ENCODE measurements at places on chromosomes 5 and 9. TPM values are rescaled to one million over a fixed set of nuclear protein-coding genes. Genes with fewer than 3 reads are reported as not detected.

- no peak for DNase-seq
Observed at GRCh38 chr5:135695656-135696313, 117.0 kb upstream of the CXCL14 start.

DNA sequence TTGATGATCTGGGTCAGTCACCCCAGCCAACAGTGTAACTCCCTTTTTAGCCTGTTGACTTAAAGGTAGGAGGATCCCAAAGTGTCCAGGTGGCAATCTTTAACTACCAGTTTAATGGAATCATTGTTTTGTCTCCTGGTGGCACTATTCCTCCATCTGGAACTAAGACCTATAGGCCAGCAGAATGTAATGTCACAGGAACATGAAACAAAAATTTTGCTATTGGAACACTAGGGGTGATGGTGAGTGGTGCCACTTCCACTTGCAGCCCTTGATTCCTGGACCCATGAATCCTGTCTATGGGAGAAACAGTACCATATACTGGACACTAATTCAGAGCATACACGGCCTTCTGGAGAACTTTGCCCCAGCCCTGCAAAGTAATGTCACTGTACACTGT, 219.5 kb upstream of the RASA1 start:
- DNase-seq = no peak

DNA sequence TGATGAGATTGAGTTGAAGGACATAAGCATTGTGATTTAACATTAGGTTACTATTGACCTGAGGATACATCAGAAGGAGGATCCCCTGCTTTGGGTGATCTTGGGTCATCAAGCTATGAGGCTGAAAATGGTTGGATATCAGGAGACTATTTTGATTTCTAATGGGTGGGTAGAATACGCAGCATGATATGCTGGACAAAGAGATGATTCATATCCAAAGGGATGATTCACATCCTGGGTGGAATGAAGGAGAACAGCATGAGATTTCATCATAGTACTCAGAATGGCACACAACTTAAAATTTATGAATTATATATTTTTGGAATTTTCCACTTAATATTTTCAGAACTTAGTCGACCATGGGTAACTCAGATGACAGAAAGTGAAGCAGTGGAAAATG, 1759.5 kb upstream of the C9orf72 start:
- DNase-seq = no peak

DNA sequence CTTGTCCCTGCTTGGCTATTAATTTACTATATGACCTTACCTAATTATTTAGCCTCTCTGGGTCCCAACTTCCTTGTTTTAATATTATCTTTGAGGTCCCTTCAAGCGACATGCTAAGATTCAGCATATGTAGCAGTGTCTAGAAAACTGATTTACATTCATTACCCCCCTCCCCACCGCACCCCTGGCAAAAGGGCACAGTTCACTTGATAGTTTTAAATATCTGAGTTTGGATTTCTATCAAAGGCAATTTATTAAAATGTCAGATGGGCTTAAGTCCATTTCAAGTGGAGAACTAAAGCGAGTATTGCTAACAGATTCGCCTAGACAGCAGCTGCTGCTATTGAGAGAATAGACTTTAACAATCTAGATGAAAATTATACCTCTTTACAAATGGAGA, 3.9 kb downstream of the CEMIP2 start:
- DNase-seq = no peak

DNA sequence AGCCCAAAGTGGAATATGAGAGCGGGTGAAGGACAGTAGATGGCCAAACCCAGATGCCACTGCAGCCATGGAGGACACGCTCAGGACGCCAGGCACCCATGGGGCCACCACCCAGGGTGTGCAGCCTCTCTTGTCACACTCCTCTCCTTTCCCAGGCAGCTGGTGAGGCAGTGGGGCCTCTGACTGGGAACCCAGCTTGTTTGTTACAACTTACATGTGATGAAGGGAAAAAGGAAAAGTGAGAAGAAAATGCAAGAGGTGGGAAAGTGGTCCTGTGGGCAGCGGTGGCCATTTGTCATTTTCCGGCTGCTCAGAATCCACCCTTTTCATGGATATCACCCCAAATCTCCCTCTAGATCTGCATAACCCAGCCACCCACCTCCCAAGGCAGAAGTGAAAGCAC, 62.7 kb upstream of the UNC5A start:
- no peak for DNase-seq

Gene FBP1
- total RNA-seq = 50.5 TPM

Gene CSF2
- total RNA-seq = not detected

Measured in mucosa of gallbladder (tissue), 1 donor.